ENCODE measurements at places on chromosomes 4 and X.

DNA sequence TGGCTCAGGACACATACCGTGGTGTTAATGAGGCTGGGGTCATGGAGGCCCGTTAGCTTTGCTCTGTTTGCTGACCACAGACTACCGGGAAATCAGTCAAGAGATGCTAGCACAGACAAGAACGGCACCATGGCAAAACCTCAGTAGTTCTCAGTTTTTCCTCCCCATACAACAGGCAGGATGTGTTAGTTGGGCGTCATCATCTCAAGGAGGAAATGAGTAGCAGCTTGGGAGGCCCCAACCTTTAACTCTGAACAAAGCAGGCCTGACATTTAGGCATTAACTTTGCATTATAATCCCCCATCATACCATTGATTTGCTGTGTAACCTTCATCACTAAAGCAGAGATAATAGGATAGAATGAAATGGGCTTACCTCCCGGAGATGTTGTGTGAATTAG is 714.2 kb downstream of the RPA4 start:
- DNase-seq, result no peak

DNA sequence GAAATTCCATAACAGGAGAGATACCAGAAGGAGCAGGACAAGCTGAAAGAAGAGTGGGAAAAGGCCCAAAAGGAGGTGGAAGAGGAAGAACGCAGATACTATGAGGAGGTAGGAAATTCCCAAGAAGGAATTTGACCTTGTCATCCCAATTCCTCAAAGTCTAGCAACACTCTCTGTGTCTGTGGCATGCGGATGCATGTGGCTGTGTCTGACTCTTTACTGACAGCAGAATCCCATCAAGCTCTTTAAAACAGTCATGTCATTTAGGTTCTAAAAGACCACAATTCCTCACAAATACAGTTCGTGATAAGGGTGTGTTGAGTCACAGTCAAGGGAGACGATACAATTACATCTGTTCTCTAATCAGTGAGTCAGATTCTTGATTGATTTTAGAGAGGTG is 68.5 kb downstream of the PHOX2B start:
- DNase-seq, result no peak

GRCh38 chrX:68203211-68203610 is 230.1 kb downstream of the OPHN1 start:
- DNase-seq, result no peak

- no peak for DNase-seq
Observed at GRCh38 chr4:114296126-114296525, 302.5 kb upstream of the UGT8 start.

DNA sequence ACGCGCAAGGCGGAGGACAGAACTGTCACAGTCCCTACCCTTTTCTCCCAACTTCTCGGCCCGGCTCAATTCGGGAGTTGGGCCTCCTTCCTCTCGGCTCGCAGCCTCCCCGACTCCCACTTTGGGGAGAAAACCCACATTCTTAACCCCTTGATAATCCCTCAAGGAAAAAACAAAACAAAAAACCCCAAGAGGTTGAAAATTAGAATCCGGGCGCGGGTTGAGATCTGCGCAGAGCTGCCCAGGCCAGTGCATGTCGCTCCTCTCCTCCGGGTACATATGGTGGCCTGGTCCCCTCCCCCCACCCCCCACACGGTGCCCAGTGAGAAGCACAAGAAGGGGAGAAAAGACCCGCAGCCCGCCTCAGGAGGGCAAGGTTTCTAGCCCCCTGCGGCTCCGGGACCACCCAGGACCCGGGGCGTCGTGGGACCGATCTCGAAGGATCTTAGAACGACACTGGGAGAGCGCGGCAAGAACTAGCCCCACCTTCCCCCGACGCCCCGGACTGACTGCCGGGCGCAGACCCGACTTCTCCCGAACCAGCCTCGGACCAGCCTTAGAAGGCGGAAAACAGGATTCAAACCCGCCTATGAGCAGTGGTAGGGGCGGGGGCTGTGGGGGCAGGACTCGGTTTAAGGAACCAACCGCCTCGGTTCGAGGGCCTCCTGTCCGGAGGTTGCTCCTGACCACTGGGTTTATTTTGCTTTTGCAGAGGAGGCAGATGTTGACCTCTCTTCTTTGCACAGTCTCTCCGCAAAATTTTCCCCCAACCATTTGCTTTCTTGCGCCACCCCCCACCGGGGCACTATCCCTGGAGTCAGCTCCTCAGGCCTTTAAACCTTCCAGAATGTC is 2.5 kb upstream of the PDGFRA start:
- peak; percentile 40 for DNase-seq

- DNase-seq, result no peak
Observed at GRCh38 chr4:27011401-27011800, 150.8 kb downstream of the STIM2 start.

DNA sequence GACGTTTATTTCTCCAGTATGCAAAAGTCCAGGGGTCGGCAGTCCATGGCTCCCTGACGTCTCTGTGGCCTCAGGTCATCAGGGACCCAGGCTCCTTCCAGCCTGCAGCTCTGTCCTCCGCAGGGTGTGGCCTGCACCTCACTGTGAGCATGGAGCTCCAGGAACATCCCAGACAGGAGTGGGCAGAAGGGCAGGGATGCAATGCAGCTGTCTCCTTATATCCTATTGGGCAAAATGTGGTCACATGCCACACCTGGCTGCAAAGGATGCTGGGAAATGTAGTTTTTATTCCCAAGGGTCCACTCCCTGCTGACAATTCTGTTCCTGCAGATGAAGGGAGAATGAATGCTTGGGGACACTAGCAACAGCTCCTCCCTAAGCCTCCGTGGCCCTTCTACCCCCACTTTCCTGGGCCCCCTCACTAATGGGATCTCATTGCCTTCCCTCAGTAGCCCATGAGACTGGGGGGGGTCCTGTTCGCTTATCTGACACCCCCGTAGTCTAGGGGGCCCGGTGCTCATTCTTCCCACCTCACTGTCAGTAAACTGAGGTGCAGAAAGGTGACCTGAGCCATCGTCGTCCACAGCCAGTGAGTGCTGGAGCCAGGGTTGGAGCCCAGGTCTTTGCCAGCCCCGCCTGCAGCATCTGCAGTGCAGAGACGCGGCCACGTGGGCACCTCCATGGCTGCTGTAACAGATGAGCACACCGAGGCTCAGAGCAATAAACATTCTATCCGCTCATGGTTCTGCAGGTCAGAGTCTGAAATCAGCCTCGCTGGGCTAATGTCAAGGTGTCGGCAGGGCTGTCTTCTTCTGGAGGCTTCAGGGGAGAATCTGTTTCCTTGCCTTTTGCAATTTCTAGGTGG is 5.9 kb upstream of the GRPEL1 start:
- DNase-seq, result no peak

DNA sequence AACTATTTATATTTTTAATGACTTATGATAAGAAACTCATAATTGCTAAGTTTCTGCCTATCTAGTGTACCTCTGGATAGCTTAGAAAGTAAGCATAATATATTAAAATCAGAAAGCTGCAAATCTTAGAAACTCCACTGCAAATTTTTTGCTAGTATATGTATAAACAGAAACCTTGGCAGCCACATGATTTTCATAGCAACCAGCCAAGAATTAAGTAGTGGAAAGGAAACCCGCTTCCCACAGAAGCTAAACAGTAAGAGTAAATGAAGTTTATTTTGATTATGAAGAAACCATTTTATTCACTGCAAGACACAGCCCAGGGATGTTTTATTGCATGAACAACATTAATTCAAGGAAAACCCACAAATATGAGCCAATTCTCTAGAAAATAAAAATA is 872.5 kb upstream of the ADGRL3 start:
- DNase-seq, result no peak

DNA sequence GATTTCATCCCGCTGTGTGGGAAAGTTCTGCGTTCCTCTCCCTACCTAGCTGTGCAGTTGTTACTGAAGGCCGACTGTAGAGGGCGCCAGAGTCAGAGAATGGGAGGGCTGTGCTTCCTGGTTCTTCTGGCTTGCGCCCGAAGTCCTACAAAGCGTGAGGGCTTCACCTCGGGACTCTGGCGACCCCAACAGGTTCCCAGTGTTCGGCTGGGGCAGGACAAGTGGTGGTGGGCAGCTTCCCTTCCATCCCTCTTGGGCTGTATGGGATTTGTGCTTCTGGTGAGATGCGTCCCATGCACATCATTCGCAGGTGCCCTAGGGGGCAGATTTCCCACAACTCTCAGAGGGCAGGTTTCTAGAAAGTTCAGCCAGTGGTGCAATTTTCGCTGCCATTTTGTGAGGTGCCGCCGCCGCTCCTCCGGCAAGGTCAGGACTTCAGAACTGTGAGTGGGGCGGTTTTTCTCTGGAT is 27.3 kb downstream of the CT45A1 start:
- no peak for DNase-seq

DNA sequence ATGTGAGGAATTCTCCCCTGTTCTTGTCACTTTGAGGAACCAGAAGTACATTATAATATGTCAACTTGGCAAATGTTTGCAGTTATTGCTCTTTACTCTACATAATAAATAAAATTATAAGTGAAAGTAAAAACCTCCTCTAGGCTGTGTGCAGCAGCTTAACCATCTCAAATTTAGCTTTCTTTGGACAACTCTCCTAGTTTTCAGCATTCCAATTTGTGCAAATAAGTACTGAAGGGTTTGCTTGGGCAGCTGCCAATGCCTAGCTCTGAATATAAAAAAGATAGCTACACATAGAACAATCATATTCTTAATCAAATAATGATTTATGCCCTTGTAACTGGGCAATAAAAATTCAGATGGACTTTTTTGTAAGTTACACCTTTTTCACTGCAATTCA is 82.5 kb downstream of the GASK1B start:
- no peak for DNase-seq

DNA sequence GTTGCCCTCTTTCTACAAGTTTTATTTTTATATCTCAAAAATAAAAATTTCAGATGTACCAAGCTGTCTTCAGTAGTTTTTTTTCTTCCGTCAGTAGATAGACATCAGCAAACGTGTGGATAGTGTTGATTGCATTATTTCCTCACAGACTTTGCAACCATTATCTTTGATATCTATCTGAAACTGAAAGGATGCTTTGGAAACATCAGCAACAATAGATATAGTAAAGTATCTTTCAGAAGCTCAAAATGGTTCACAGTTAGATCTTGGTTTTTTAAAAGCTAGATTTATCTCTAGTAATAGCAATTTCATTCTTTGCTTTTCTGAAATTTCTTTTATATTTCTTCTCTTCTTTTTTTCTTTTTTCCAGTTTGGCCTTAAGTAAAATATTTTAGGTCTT is 246.9 kb upstream of the PCDH7 start:
- no peak for DNase-seq

- DNase-seq, result no peak
Observed at GRCh38 chr4:154516318-154517029, 24.9 kb upstream of the DCHS2 start.

DNA sequence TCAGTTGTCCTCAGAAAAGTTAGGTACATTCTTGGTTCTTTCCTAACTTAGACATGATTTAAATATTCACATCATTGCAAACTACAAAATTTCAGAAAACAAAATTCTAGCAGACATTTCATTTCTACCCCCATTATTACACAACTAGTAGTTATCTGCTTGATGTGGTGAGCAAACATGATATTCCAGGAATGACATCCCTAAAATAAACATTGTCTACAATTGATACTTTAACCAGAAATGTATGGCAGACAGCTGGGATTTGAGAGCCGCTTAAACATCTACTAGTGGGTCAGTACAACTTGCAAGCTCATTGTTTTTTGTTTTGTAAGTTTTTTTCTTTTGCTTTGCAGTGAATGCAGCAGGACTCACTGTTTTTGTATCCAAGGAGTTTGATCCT is 32.1 kb upstream of the AMBN start:
- no peak for DNase-seq

- peak; percentile 71 for DNase-seq
Observed at GRCh38 chrX:3346501-3347259, at the start of gene MXRA5. MXRA5 (minus strand) TSS chrX:3346652; CDS start chrX:3343833, 2,819 bp downstream.

- no peak for DNase-seq
Observed at GRCh38 chrX:9767375-9767774, 1.7 kb upstream of the GPR143 start.

DNA sequence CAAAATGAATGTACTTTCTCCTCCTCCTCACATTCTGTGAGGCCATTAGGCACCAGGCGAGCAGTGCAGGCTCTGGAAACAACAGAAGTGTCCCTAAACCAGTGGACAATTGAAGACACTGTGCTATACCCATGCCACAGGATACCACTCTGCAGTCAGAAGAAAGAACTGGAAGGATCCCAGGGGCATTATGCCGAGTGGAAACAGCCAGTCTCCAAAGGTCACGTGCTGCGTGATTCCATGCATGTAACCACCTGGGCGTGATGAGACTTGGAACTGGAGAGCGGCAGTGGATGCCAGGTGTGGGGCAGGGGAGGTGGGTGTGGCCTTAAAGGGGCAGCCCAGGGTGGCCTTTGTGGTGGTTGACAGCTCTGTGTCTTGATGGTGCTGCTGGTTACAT is 139.4 kb downstream of the EVC2 start:
- DNase-seq, result no peak

- no peak for DNase-seq
Observed at GRCh38 chr4:153781280-153781679, 7.6 kb downstream of the SFRP2 start.

Measured in mesothelial cell of epicardium (in vitro differentiated cells).